ENCODE measurements at places on chromosomes 1 and 21. TPM values are rescaled to one million over a fixed set of nuclear protein-coding genes. Genes with fewer than 3 reads are reported as not detected.

DNA sequence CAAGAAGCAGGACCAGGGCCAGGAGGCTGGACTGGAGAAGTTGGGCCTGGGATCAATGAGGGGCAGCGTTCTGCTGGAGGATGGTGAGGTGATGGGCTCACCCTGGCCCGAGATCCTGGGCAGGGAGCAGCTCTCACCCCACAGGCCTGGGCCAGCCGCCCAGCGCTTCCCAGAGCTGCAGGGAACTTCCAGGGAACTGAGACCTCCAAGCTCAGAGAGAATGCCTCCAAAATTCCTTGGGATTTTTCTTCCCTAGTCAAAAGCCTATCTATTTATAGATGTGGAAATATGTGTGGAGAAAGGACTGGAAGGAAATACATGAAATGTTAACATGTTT, 121.2 kb downstream of the SPSB1 start:
- DNase-seq = no peak

DNA sequence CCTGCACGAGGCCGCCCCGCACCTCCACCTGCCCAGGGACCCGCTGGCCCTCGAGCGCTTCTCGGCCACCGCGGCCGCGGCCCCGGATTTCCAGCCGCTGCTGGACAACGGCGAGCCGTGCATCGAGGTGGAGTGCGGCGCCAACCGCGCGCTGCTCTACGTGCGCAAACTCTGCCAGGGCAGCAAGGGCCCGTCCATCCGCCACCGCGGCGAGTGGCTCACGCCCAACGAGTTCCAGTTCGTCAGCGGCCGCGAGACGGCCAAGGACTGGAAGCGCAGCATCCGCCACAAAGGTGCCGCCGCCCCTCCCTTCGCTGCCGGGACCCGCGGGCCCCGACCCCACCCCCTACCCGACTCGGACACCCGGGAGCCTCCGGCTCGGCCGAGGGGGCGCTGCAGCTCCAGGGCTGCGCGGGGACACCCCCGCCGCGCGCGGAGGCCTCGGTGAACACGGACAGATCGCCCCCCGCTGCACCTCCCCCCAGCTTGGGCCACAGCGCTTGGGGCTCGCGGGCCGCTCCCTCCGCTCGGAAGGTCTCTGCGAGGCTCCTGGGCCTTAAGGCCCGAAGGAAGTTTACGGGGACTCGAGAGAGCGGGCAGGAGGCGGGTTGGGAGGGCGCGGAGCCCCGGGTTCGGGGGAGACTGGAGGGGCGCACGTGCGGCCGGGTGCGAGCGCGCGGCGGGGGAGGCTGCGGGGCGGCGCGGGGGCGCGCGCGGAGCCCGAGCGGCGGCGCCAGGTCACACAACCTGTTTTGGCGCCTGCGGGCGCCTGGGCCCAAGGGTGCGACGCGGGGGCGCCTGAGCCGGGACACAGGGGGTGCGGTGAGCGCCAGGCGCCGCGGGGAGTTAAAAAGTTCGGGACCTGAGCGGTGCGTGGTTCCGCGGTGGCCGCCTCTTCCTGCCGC, 1.2 kb downstream of the SAMD11 start:
- DNase-seq = no peak

DNA sequence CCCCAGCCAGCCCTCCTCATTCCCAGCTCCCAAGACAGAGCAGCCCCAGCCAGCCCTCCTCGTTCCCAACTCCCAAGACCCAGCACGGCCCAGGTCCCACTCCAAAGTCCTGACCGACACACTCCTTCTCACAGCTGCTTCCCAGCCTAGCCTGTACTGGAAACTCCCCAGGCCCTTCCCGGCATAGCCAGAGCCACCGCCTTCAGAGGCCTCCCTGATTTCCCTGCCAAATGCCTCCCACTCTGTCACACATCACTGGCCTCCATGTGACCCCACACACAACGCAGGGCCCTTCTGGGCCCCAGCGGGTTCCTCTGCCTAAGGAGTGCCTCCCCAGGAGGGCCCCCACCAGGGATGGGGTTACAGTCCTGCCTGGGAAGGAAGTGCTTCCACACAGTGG, 2.8 kb downstream of the UBE2J2 start:
- DNase-seq = no peak

DNA sequence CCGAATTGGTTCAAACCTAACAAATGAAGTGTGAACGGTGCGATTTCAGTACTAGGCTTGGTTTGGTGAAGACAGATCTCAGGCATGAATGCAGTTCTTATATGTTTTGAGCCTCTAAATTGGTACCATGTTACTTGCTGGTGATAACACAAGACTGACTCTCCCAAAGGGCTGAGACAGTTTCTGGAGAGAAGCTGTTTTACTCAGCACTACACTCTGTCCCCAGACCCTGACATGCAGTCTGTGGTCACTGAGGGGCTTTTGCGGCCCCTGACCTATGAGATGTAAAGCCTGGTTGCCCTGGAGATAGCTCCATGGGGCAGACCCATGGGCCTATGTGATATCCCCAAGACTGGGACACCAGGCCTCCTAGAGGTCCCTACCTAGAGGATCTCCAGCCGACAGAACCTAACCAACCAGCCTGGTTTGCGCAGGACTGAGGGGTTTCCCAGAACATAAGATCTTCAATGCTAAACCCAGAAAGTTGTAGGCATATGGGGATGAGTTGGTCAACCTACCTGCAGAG, 19.4 kb upstream of the FOXE3 start:
- DNase-seq = no peak

- DNase-seq = no peak
Measured at GRCh38 chr1:186518822-186519381, 58.0 kb upstream of the PDC start.

DNA sequence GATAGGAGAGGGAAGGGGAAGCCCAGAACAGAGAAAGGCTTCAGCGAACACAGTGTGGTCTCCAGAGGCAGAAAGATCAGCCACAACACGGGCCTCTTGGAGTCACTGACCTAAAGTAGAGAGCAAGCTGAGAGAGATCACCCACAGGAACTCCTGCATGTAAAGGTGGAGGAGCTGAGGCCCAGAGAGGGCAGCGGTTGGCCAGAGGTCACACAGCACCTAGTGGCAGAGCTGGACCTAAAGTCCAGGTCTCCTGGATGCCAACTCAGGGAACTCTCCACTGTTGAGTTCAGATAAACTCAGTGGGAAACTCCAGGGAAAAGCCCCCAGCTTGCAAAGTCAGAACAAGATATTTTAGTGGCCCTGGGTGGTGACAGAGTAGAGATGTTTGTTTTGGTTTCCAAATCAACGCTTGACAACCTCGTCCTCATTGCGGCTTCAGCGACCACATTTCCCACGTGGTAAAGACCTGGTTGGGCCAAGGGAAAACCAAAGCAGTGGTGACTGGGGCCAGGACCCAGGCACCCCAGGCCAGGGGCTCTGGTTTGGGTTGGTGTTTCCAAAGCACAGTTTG, 4.6 kb downstream of the IFFO2 start:
- peak; percentile 66 for DNase-seq

PDPN gene
- total RNA-seq = not detected

KLHL20 gene
- 34.5 TPM for total RNA-seq

MXRA8 gene
- total RNA-seq = 7.4 TPM
